Activated CD8-positive, alpha-beta T cell treated with anti-CD3 and anti-CD28 coated beads for 36 hours (primary cell): ENCODE measurements at places on chromosomes 5 and 9. TPM values are rescaled to one million over a fixed set of nuclear protein-coding genes. Genes with fewer than 3 reads are reported as not detected.

The ISL1 gene
- not detected for total RNA-seq

The PCA3 gene
- total RNA-seq = not detected

- DNase-seq = peak; percentile 84
- peak overlapping the region; percentile 100 for H3K27ac ChIP-seq
- peaks cover 6% of the 10 kb centered on the region for H3K27me3 ChIP-seq
- H3K4me1 ChIP-seq = peaks cover 73% of the 10 kb centered on the region
- peak overlapping the region; percentile 40 for H3K4me3 ChIP-seq
- H3K36me3 ChIP-seq = peaks cover 21% of the 10 kb centered on the region
Measured at GRCh38 chr5:10633271-10634049, 69.6 kb downstream of the ANKRD33B start.

DNA sequence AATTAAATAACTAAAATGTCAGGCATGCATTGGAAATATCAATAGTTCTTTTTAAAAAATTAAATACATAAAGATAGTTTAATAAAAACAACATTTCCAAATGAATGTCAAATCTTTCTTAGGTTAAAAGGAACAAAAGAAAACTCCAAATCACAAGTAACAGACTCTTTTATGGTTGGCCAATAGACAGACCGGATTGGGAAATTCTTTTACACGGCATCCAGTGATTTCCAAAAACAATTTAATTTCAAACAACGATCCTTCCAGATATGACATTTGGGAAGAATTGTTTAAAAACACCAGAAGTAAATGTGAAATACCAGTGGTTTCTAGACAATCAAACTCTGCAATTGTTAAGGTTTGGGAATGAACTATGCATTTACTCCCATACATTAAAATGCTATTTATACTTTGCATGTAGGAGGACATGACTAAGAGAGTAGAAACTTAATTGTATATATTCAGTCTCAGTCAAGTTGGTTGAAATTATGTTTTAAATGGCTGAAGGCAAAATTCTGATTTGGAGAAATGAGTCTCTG lies 32.8 kb downstream of the ZNF474 start:
- no peak overlapping the region for H3K4me3 ChIP-seq
- no peak overlapping the region for H3K27ac ChIP-seq
- peaks cover 2% of the 10 kb centered on the region for H3K27me3 ChIP-seq
- H3K4me1 ChIP-seq = no peaks in the 10 kb centered on the region
- no peaks in the 10 kb centered on the region for H3K36me3 ChIP-seq

DNA sequence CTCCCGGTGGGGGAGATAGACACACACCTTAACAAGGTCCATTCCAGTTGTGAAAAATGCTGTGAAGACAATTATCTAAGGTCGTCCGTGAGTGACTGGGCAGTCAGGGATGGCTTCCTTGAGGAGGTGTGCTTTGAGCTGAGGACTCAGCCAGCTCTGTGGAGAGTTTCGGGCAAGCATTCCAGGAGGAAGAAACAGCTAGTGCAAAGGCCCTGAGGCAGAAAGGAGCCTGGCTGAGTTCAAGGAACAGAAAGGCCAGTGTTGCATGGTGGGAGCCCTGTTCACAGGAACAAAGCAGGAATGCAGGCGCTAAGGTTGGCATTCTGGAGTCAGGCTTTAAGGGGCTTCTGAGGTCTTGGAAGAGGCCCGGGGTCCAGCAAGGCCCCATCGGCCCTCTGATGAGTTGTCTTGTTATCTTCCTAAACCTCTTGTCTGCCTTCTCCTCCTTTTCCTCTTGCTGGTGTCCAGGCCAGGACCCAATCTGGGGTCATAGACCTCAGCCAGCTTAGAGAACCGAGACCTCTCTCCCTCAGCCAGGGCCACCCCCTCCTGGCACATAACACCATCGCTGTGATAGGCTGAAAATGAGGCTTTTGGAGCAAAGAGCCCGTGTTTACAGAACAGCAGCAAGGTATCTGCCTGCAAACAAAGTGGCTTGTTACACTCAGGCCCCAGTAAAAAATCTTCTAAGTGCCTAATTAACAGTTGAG lies 270.2 kb upstream of the MVB12B start:
- no peak overlapping the region for H3K27ac ChIP-seq
- H3K27me3 ChIP-seq = peaks cover 7% of the 10 kb centered on the region
- no peaks in the 10 kb centered on the region for H3K4me1 ChIP-seq
- no peak for DNase-seq

DNA sequence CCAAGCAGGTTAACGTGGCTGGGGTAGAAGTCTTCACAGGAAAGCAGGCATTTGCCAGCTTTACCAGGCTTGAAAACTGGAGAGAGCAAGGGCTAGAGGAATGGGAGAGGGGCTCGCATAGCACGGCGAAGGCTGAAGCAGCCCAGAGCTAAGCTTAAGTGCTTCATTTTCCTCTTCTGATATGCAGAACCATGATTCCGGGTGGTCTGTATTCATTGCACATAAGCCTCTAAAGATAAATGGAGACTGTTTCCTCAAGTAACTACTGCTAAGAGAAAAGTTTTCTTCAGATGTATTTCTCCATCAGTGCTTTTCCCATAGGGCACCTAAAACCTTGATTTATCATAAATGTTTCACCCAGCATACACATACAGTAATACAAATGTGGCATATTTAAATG lies 414.1 kb downstream of the MLLT3 start:
- no peak for DNase-seq
- H3K27me3 ChIP-seq = no peaks in the 10 kb centered on the region
- H3K27ac ChIP-seq = peak overlapping the region; percentile 93
- H3K4me1 ChIP-seq = peaks cover 37% of the 10 kb centered on the region
- H3K36me3 ChIP-seq = no peaks in the 10 kb centered on the region
- H3K4me3 ChIP-seq = no peak overlapping the region
